Stimulated activated CD8-positive, alpha-beta memory T cell treated with anti-CD3 and anti-CD28 coated beads, Interleukin-4, amount 100 ng/mL, for 24 hours (primary cell): ENCODE measurements at places on chromosomes 6 and 20.

- no peak for DNase-seq
Observed at GRCh38 chr6:132115714-132116366, 164.7 kb upstream of the CCN2 start.

DNA sequence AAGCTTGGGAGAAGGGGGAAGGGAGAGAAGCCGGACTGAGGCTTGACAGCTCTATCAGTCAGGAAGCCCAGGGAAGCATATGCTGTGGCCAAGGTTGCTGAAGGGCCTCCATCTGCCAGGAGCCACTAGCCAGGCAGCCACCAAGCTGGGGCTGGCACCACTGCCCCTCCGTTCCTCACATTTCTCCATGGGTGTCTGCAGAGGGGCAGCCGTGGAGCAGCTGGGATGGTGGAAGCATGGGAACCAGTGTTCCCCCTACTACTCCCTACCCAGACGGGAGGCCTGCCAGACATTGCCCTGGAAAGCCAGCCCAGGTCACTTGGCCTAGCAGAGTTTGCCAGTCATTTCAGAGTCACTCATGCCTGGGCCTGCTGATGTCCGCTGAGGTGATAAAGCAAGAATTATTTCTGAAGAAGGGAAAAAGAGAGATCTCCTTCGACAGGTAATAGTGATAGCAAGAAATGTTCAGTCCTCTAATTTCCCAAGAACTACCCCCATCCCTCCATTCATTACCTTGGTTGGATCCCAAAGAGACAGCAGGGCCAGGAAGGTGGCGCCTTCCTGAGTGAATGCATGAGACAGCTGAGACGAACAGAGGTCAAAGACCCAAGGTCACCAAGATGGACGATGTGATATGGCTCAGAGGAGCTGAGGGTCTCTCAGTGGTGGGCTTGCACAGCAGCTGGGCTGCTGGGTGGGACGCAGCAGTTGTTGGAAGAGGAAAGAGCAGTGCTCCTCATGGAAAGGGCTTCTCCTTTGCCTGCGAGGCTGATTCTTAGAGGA, 21.9 kb downstream of the SNPH start:
- DNase-seq, result no peak

DNA sequence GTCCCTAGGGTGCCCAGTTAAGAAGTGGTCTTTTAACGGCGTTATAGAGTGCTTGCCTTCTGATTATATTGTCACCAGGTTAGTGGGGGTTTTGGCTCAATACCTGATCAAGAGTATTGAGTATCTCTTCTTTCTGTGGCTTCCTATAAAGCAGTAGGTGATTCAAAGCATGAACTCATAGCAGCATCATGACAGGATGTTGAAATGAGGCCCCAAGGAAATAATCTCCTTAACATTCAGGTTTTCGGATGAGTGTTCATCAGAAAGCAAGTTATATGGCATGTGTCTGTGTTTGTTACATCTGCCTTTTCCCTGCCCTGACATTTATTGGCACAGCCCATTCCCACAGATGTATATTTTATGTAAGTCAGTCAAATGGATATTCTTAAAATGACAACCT, 301.0 kb downstream of the FARS2 start:
- DNase-seq, result no peak

- no peak for DNase-seq
Observed at GRCh38 chr6:19142275-19142674, 694.9 kb upstream of the ID4 start.

DNA sequence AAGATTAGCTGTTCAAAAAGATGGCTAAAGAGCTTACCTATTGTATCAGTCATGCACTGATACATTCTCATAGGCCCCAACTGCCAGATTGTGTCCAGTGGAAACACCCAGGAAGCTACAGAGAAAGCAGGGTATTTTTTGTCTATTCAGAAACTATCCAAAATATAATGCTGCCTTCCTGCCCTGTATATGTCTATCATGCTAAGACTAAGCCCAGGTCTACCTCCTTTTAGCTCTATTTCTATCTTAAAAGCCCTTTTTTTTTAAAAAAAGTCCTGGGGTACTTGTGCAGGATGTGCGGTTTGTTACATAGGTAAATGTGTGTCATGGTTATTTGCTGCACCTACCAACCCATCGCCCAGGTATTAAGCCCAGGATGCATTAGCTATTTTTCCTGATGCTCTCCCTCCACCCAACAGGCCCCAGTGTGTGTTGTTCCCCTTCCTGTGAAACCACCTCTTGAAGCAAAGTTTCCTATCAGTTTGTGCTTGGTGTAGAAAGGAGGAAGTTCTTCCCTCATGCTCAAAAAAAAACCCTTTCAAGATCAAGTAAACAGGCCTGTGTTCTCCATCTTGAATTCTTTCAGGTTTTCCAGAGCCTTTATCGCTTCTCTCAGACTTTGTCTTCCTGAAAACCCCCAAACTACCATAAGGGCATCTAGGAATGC, 514 bp downstream of the DEFB129 start:
- no peak for DNase-seq

DNA sequence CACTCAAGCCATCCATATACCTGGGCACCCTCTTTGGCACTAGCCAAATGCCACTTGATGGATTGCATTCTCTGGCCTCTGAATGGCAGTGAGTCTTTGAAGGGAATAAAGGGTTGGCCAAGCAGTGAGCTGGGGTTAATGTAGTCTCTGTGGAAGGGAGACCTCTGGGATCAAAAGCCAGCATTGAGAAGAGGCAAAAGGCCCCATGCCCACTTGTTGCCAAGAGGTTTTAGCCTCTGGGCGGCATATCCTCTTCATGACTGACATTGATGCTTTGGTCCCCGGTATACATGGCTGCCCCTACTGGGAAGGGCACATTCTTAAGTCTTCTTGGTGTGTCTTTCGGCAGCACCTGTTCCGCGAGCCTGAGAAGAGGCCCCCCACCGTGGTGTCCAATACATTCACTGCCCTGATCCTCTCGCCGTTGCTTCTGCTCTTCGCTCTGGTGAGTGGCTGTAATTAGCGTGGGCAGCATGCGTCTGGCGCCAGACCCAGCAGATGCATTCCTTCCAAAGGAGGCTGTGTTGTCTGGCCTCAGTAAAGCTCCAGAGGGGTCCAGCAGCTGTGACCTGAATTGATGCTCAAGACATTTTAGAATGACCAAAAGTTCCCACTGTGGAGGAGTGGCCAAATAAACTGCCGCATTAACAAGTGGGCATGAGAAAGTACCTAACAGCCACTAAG, 29.5 kb downstream of the GHRH start:
- DNase-seq, result no peak

GRCh38 chr20:8299921-8300320, 167.9 kb downstream of the PLCB1 start:
- DNase-seq, result no peak

DNA sequence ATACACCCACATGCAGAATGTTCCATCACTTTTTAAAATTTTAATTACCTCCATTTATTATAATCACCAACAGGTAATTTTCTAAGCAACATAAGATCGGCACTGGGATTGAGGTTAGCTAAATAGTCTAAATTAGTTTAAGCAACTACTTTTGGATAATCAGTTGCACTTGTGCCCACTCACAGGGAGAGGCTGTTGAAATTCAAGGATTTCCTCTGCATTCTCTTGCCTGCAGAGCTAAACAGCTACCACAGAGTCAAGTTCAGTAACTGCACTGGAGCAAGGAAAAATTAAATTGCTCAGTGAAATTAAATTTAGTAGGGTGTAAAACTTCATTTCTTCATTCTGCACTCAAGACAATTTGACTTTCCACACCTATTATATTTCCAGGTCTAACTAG, 120.7 kb upstream of the CCDC28A start:
- no peak for DNase-seq

DNA sequence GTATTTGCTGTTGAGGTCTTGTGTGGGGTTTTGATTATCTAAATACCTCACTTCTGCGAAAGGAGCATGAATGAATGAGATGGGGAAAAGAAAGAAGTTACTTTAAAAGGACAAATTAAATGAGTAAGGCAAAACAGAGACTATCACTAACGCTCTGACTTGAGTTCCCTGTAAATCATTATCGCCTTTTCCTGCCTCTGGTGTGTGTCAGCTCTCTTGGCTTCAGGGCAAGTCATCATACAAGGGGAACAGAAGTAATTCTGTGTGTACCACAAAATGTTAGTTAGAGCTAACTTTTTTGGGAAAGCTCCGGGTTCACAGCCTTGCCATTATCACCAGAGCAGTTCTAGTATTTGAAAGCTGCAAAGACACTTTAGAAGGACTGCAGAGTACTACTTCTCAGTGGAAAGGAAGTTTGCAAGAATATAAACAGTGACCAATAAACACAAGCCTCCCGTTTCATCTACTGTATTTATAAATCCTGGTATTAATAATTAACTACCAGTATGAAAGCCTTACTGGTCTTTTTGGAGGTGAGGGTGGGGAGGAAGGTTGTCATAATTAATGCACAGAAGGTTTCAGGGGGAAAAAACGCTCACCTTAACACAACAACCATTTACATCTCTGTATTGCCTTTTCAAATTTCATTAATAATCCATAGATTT, 1.2 kb downstream of the DZANK1 start:
- DNase-seq, result no peak

GRCh38 chr20:59984541-59984940, 26.3 kb downstream of the CDH26 start:
- DNase-seq, result no peak

DNA sequence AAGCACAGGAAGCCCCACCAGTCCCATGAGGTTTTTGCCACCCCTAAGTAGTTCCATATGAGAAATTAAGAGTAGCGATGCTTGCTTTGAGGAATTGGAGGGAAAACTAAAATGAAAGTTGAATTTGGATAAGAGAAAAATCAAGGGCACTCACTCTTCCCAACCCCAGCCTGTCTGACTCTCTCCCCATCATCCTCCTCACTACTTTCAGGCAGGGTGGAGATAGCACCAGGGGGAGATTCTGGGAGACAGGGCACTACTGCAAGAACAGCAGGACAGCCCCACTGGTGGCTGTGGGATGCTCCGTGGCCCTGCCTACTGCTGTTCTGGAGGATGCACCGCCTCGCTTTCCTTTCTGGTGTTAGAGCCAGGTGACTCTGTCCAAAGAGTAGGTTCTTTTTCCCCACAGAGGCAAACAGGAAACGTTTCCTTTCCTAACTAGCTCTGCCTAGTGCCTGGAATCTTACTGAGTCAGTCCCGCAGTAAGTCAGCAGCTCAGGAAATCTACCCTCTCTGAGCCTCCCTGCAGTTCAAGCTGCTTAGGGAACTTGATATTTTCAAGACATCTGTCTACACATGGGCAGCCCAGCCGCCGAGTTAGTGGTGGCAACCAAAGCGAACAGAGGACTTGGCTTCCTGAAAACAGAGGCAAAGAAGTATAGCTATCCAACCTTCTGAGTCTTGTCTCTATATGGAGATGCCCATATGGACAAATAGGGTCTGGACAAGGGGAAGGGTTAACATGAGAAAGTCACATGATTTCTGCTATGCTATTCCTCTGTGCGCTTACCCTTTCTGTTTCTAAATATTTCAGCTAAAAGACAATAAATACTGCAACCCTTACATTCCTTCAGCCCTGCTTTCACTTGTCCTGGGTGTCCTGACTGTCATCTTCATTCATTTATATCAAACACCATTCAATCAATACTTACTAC, 11.4 kb downstream of the HLA-E start:
- DNase-seq, result no peak

GRCh38 chr6:31935823-31936222, 8.3 kb downstream of the C2 start:
- no peak for DNase-seq

GRCh38 chr6:30749554-30750378, 5.4 kb upstream of the IER3 start:
- DNase-seq, result no peak

GRCh38 chr6:15569035-15569995, 93.5 kb downstream of the DTNBP1 start:
- no peak for DNase-seq

GRCh38 chr6:121158891-121159290, 175.4 kb downstream of the TBC1D32 start:
- no peak for DNase-seq

DNA sequence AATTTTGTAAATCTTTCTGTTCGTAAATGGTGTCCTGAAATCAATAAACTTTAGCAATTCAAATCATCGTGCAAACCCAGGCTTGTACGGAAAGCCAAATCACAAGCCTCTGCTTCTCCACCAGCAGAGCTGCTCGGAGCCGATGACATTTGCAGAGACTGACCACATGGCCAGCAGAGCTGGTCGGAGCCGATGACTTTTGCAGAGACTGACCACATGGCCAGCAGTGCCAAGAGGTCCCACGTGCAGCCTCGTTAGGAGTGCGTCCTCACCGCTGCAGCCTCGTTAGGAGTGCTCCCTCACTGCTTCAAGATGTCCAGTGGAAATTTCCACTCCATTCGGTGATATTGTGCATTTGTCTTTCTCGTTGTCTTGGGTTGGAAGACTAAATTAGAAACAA, 28.5 kb downstream of the SMOC2 start:
- DNase-seq, result no peak

DNA sequence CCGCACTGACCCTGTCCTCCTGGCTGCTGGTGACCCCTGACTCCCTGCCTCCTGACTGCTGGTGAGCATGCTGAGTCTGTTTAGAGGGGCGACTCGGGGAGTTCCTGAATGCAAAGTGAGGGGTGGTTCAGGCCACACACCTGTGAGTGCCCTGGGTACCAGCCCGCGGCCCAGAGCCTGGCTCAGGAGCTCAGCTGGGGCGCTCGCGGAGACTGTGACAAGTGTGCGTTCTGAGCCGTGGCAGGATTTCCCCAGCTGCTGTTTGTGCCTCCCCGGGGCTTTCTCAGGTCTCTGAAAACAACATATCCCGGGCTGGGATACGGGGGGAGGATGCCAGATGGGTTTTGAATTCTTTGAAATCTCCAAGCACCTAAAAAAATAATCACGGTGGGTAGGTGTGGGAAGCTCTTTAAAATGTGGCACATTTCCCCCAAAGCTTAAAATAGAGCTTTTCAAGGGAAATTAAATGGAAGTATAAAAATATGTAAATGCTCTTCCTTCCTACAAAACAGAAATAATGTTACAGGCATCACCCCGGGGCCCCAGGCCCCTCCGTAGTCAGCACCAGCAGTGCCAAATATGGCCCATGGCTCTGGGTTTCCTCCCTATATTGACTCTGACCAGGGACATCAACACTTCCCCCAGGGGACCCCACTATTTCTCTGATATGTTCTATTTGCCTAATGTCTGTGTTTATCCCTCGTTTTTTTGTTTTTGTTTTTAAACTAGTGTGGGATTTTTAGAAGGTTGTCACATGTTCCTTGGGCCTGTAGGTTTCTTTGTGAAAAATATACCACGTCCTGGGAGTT, 49.9 kb upstream of the TAGAP start:
- DNase-seq, result peak; percentile 50

DNA sequence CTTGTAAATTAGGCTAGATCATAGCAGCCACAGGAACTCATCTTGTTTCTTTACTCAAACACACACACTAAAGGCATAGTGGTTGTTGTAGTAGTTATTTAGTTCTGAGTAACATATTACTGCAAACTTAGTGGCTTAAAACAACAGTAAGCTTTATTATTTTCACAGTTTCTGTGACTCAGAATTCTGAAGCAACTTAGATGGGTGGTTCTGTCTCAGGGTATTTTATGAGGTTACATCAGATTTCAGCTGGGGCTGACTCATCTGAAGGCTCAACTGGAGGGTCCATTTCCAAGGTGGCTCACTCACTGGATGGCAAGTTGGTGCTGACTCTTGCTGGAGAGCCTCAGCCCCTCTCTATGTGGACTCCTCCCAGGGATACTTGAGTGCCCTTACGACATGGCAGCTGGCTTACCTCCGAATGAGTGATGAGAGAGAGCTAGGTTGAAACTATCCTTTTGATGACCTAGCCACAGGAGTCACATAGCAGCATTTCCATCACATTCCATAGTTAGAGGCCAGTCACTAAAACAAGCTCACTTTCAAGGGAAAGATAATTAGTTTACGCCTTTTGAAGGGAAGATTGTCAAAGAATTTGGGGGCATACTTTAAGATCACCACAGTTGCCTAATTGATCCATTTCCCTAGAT, 136.5 kb upstream of the PRND start:
- DNase-seq, result no peak

GRCh38 chr6:113825781-113826180, 31.4 kb upstream of the MARCKS start:
- no peak for DNase-seq
